Central memory CD4-positive, alpha-beta T cell (primary cell): ENCODE measurements at places on chromosomes 16 and 17.

DNA sequence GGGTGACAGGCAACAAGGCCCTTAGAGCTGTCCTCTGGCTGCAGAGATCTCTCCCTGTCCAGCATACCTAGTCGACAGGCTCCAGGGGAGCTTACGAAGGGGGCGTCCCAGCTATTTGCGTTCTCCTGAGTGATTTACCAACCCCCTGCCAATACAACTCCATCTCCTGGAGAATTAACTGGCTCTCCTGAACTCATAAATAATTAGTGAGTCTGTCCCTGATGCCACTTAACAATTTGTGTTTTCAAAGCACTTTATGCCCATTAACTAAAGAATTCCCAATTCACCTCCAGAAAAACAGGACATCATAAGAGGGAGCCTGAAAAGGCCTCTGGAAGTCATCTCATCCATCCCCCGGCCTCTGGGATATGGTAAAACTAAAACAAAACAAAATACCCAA is 26.7 kb downstream of the SDK2 start:
- no peak for DNase-seq

- DNase-seq, result no peak
Measured at GRCh38 chr16:58519707-58520106, 4.4 kb downstream of the SETD6 start.

- no peak for DNase-seq
Measured at GRCh38 chr16:56743840-56744239, 13.9 kb downstream of the NUP93 start.

- DNase-seq, result no peak
Measured at GRCh38 chr16:78277321-78278055, 178.0 kb downstream of the WWOX start.

GRCh38 chr17:35171834-35172233 is 22.4 kb downstream of the SLC35G3 start:
- peak; percentile 54 for DNase-seq

DNA sequence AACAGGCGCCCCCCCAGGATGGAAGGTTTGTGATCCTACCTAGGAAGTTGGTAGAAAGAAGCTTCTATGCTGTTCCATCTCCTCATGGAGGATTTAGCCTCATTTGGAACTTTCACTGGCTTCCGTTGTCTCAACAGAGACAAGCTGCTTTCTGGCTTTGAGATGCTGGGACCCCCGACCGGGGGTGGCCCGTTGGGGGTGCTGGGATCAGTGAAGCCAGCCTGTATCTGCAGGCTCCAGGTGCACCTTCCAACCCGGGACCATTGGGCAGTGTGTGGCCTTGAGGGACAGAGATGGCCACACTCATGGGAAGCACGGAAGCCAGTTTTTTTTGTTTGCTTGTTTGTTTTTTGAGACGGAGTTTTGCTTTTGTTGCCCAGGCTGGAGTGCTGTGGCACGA is 15.4 kb downstream of the CIBAR2 start:
- no peak for DNase-seq

DNA sequence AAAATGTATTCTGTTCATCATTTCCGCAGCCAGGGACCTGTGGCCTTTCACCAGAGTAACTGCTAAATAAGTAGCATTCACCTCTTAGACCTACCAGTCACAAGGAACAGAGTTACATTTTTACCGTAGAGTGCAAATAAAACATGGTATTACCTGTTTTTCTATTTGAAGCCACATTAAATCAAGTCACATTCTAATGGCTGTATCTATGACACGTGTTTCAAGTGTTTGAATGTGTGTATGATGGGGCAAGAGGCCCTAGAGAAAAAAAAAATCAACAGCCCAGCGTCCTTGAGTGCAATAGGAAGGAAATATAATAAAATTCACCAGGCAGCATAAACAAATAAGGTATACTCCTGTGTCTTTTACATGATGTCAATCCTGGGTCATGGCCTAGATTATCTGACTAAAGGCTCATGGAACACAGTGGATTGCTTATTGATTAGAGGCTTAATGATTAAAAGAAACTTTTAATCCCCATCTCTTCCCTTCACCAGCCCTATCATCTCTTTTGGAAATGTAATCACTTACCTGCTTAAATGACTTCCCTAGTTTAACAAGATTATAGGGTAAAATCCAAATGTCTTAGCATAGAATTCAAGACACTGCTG is 168.7 kb upstream of the CDH5 start:
- no peak for DNase-seq

DNA sequence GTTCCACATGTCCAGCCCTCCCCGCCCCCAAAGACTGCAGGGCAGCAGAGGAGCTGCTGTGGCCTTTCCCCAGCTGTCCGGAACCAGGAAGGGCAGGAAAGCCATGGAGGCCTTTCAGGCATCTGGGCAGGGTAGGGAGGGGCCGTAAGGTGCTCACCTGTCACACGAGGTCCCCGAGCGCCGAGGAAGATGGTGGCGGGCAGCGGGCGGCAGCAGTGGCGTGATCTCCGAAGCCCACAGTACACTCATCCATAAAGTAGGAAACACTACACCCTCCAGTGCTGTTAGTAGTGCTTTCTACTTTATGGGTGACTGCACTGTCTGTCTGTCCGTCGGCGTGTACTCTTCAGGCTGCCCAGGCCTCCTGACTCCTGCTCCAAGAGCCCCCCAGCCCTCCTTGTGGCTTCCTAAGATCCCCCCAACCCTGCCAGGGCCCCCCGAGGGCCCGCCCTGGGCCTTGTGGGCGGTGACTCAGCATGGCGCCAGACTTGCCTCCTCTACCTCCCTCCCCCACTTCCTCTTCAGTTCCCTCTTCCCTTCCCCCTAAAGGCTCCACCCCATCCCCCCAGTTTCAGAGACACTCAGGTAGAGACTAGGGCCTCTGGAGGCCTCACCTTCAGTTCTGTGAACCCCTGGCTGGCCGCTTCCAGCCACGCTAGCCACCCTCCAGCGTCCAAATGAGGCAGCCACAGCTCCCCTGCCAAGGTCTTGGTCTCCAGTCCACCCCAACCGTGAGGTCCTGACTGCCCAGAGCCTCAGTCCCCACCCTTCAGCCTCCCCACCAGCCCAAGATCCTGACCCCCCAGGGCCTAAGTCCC is 2.6 kb upstream of the TSPOAP1 start:
- DNase-seq, result peak; percentile 59

- no peak for DNase-seq
Measured at GRCh38 chr17:29078183-29079045, 35.5 kb downstream of the PIPOX start.

- no peak for DNase-seq
Measured at GRCh38 chr17:69733171-69734012, 318.9 kb downstream of the MAP2K6 start.
